ENCODE measurements at places on chromosomes 4 and X.

GRCh38 chrX:63349307-63349706 is 1.8 kb downstream of the SPIN4 start:
- DNase-seq: no peak

DNA sequence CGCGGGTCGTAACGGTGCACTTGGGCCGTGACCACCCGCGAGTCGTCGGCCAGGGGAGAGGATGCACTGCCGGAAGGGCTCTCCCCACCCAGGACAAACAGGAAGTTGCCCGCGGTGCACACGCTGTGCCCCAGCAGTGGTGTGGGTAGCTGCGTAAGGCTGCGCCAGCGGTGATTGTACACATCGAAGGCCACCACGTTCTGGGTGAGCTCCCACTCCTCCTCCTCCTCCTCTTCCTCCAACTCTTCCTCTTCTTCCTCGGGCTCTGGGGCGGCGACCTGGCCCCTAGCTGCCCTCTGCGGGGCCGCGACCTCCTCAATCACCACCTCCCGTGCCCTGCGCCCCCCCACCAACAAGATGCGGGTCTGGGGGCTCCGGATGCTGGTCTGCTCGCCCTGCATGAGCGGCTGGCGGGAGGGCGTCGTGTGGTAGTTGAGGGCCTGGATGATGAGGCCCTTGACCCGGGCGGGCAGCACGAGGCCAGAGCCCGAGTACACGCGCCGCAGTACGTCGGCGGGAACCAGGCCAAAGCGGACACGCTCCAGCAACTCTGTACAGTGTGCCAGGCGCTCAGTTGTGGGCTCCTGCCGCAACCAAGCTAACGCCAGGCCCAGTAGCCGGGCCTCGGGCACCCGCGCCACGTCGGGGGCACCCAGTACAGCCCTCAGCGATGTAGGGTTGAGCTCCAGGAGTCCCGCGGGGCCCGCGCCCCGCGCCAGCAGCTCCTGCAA is 1.4 kb downstream of the KLHL34 start:
- DNase-seq: no peak

DNA sequence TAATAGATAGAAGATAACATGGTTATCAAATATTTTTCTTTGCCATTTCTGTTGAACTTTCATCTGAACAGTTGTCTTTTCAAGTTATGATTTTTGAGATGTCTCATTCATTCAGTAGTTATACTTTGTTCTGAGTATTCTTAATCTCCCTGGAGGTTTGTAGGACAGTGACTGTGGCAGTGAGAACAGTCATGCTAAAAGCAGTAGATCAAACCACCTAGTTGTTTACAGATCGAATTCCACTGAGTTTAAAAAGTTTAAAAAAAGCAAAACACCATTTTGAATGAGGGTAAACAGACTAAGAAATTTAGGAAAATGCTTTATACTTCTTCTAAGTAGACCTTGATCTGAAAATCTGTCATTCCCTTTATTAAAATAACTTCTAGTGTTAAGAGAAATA is 107.2 kb downstream of the CEP135 start:
- no peak for DNase-seq

- no peak for DNase-seq
Observed at GRCh38 chr4:71212216-71212615, 126.6 kb upstream of the SLC4A4 start.

DNA sequence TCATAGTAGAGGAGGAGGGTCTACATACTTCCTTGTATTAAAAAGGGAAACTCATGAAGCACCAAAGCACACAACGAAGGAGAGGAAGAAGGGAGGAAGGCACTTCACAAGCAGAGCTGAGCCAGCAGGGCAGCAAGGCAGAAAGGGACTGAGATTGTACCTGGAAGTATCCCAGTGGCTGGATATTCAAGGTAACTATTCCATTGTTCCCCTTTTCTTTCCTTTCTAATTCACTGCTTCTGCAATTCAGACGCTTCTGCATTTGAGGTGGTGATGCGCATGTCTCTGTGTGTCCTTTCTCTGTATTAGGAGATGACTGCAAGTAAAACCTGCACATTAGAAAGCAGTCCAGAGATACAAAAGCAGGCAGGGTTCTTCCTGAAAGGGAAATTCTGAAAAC is 54.9 kb downstream of the UBQLN2 start:
- no peak for DNase-seq
